ENCODE measurements at places on chromosomes 7 and 10.

DNA sequence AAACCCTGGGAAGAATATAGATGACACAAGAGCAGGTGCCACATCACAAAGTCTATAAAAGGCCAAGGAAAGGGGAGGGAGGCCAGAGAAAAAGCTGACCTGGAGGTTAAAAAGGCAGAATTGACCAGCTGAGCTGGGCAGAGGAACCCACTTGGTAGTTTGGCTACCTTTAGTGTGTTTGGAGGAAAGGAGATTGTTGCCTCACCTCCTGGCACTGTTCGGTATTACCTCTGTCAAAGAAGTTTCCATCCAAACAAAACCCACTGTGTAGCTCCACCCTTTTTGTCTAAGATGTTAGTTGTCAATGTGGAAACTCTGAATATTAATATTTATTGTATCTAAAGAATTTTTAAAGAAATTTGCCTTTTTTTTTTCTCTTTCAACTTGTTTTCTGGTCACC lies 23.4 kb downstream of the ENTPD7 start:
- DNase-seq, result no peak

- DNase-seq, result no peak
Measured at GRCh38 chr10:106284802-106285587, 879.5 kb downstream of the SORCS1 start.

DNA sequence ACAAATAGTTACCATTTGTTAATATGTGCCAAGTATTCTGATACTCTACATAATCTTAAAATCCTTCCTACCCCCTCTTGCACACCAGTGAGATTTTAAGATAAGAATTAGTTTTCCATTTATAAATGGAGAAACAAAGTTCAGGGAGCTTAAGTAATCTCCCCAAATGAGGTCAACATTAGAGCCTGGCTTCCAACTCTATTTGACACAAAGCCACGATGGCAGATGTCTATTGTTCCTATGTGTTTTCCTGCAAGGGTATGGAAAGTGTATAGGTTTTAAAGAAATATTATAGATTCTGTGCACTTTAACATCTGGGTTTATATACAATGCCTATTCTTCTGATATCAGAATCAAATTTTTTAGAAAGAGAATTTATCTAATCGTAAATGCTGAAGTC lies 143.9 kb upstream of the SEMA3C start:
- no peak for DNase-seq

GRCh38 chr7:147376192-147376591 lies 1214.4 kb upstream of the C7orf33 start:
- DNase-seq, result no peak

GRCh38 chr7:13016592-13017332 lies 329.3 kb downstream of the ARL4A start:
- no peak for DNase-seq
